Aorta (tissue), 5 donors: ENCODE measurements at places on chromosomes 16 and 17.
A peak's percentile ranks its signal among the peaks of the same experiment; 100 is the strongest.

DNA sequence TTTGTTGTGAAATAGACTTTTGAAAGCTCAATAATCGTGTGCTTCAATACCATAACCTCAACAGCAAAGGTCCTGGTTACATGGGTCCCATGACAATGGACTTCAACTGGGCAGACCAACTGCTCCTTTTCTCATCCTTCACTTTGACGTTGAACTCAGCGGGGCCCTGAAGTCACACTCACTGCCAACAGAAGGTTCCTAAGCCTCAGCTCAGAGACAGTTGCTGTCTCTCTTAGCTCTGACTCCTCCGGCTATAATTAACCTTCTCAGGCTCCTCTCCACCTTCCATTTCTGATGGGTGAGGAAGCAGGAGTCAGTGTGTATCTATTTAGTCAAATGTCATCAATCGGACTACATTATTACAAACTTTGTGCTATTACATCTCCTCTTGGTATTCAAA is 23.8 kb downstream of the MPP3 start:
- DNase-seq, result no peak

DNA sequence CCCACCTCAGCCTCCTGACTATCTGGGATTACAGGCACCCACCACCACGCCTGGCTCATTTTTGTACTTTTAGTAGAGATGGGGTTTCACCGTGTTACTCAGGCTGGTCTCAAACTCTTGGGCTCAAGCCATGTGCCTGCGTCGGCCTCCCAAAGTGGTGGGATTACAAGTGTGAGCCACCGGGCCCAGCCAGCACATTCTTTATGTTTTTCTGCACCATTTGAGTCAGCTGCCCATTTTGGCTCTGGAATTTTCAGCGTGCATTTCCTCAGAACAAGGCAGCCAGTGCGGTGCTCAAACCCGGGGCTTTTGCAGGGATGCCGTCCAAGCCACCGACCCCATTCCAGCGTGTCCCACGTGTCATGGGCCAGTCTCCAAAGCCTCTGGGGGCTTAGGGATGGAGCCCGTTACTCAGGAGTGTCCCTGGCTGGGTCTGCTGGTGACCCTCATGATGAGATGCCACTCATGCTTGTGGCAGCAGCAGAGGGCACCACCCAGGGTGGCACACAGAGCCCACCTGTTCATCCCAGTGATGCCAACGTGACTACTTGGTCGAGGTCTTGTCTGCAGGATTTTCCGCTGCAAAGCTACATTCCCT is 3.7 kb upstream of the RAB40C start:
- no peak for DNase-seq

DNA sequence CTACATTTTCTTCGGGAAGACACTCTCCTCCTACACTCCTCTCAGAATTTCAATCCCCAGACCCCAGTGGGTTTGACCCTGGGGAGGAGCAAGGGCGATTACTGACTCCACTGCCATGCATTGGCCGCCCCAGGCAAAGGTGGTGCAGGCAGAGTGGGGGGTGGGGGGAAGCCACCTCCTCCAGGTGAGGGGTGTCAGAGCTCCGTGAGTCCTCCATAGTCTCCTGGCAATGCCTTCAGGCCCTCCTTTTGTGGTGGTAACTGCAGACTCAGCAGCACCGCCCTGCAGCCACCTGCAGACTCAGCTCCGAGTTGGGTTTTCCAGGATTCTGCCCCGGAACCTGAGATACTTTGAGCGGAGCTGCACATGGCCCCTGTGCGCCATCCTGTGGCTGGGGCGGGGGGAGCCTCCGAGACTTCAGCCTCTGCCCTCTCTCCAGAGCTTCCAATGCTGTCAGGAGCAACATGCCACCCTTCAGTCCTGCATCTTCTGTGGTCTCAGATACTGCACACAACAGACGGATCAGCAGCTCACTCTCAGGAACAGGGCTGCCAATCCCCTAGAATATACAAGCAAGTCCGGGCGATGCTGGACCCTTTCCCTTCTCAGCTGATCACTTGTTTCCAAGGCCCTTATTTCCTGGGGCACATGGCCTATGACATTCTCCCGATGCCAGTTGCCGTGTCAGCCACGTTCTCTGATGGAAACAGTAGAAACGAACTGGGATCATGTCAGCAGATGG is 2.4 kb upstream of the SLC47A2 start:
- no peak for DNase-seq

- DNase-seq, result no peak
These were observed 12.1 kb upstream of the FOXF1 start for GRCh38 chr16:86498155-86498670.

DNA sequence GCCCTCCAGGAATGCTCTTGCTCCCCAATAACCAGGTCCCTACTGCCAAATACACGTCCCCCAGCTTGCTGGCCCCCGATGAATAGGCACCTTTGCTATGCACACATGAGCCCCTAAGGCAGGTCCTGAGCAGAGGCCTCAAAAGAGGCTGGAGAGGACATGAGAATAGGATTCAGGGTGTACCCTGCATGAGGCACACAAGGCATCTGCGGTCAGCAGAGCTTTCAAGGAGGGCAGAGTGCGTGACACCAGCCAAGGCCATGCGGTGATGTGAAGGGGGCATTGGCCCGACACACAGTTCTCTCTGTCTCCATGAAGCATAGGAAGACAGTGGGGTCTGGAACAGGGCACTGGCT is 6.9 kb downstream of the SEZ6L2 start:
- DNase-seq, result no peak

DNA sequence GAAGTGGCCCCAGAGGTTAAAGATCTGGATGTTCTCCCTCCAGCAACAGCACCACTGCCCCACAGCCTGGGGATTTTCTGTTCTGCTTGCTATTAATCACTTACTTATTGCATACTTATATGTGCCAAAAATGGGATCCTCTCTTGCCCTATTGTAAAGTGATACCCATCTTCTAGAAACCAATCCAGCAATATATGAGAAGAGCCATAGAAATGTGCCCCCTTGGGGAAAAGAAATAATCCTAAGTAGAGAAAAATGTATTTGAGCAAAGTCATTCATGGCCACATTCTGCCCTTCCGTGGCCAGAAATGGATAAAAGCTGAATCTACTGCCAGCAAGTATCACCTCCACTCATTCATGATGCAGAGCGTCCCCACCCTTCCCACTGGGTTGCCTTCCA is 20.9 kb downstream of the SOST start:
- DNase-seq, result no peak

GRCh38 chr17:1351971-1352370 is 48.1 kb downstream of the YWHAE start:
- no peak for DNase-seq

GRCh38 chr17:64183815-64184214 is 53.9 kb upstream of the ERN1 start:
- DNase-seq, result no peak

DNA sequence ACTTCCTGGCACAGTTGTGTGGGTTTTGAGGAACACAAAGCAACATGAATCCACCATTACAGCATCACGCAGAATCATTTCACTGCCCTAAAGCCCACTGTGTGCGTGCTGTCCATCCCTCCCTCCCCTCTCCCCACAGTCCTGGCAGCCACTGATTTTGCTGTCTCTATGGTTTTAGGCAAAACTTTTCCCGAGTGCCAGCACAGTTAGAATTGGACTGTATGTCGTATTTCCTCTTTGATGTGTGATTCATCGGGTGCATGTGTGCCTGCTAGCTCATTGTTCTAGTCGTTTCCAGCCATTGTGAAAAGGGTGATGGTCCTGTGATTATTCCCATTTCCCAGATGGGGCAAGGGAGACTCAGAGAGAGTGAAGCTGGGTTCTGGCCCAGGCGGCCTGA is 12.7 kb downstream of the KLHL36 start:
- DNase-seq, result no peak

DNA sequence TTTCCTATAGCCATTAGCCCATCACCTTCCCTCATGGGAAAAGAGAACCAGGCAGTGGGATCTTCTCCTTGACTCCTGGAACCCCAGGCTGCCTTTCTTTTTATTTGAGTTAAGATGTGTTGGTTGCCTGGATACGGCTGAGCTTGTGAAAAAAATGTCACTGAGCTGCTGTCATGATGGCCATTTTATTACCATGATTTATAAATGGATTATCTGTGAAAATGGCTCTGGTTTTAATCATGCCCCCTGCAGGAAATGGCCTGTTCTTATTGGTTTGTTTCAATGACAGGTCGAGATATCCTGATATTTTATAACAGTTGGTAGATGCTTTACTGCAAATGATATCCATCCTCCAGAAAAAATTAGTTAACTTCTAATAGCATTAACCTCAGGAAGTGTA is 640.4 kb downstream of the CDH11 start:
- no peak for DNase-seq

- no peak for DNase-seq
These were observed 29.0 kb upstream of the ASIC2 start for GRCh38 chr17:33322063-33322462.

GRCh38 chr16:88340755-88341150 is 42.0 kb upstream of the ZNF469 start:
- DNase-seq, result no peak

GRCh38 chr16:18953547-18953946 is 27.3 kb upstream of the SMG1 start:
- no peak for DNase-seq

- DNase-seq, result no peak
These were observed 7.3 kb downstream of the NEUROD2 start for GRCh38 chr17:39600288-39600996.

- no peak for DNase-seq
These were observed 271.2 kb upstream of the RPL38 start for GRCh38 chr17:73932216-73932749.

GRCh38 chr17:81964081-81964849 is 3.3 kb upstream of the NOTUM start:
- DNase-seq, result no peak

DNA sequence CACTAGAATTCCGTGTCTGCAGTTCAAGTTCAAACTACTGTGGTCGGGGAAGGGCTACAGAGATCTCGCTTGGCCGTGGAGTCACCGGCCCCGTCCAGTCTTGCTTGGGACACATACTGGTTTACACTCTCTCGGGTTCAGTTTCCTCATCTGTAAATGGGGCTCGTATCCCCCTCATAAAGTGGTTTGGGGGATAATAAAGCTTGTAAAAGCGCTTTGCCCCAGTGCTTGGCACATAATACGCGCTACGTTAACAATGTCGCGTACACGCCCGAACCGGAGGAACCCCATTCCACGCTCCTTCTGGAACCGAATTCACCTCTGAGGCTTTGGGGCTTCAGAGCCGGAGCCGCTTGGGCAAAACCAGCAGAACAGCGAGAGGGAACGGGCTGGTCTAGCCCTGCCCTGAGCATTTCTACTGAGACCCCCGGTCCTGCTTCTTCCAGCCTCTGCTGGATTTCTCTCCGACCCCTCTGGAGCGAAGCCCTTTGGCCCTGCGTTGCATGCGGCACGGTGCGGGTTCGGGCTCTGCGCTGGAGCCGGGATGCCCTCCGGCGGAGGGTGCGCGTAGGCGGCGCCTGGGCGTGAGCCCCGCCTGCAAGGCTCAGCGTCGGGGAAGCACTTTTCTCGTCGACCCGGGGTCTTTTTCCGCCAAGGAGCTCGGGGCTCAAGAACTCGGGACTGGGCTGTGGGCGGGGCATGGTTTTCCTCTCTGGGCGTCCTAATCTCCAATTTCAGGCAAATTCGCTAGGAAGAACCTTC is 26.1 kb upstream of the HOXB13 start:
- DNase-seq, result no peak

DNA sequence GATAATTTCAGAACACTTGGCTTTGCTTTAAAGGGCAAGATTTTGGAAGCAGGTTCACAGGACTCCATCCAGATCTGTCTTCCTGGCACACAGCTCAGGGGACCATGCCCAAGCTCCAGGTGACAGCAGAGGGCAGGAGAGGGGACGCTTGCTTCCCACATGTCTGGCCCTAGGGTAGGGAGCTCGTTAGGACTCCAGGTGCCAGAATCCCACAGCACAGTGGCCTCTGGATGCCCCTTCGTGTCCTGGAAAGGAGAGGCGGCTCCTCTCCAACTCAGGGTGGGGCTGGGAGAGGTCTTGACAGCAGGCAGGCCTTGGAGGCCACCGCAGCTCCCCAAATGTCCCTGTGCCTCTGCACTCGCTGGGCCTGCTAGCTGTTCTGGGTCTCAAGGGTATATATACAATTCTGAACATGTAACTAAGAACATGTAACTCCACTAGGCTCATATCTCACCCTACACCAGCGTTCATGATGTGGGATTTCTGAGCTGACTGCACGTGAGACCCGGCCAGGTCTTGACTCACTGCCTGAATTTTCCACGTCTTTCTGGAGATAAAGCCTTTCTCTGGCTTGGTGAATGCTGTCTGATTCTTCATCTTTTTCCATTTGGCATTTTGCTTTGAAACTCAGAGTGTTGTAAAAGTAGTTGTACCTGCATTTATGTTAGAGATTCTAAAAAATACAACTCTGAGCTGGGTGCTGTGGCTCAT is 52.8 kb downstream of the MARCHF10 start:
- DNase-seq, result no peak

DNA sequence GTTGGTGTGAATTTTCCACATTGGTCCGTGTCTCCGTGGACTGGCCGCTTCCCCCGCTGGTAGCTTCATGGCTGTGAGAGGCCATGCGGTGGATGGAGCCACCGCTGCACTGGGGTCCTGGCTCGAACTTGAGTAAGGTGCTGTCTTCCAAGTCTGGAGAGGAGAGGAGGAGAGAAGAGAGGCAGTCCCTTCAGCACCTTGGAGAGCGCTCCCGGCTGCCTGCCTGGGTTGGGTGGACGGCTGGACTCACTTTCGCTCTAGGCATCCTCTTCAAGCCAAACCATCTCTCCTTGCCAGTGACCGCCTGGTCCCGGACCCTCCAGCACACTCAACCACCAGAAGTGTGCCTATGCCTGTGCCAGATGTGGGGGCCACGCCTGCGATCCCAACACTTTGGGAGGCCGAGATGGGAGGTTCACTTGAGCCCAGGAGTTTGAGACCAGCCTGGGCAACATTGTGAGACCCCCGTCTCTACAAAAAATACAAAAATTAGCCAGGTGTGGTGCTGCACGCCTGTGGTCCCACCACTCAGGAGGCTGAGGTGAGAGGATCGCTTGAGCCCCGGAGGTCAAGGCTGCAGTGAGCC is 6.2 kb downstream of the JPH3 start:
- DNase-seq, result peak; percentile 74

DNA sequence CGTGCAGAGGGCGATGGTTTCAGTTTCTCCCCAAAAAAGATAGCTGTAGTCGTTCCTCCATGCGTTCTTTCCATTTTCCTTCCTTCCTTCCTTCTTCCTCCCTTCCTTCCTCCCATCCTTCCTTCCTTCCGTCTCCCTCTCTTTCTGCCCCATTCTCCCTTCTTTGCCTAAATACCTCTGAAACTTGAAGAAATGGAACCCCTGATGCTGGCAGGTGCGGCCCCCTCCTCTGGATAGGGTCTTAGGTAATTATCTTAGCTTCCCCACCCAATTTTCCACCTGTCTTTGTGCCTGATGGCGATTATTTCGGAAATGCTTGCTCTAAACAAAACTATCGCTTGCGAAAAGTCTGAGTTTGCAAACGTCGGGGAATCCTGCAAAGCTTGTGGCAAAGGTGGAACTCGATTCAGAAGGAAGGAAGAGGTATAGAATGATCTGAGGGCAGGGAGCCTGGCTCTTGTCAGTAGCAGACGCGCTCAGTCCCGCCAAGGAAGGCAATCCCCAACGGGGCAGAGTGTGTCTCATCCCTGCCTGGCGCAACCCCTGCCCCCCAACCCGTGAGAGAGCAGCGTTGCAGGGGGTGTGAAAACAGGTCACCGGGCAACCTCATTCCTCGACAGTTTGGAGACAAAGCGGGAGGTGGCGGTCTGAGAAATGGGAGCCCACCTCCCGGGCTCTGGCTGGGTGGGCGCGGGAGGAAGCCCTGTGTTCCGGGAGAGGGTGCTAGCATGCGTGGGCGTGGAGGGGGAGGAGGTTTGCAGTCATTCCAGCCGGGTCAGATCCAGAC is 2.9 kb upstream of the CBX8 start:
- no peak for DNase-seq

- DNase-seq, result peak; percentile 19
These were observed 214.0 kb downstream of the NTN1 start for GRCh38 chr17:9235346-9235745.
